ENCODE measurements at places on chromosomes 3 and 15. TPM values are rescaled to one million over a fixed set of nuclear protein-coding genes. Genes with fewer than 3 reads are reported as not detected.

- DNase-seq, result no peak
Observed at GRCh38 chr3:197444793-197445379, 110.9 kb downstream of the BDH1 start.

The SAMD7 gene
- not detected for polyA plus RNA-seq

The ALS2CL gene
- 1.0 TPM for polyA plus RNA-seq

DNA sequence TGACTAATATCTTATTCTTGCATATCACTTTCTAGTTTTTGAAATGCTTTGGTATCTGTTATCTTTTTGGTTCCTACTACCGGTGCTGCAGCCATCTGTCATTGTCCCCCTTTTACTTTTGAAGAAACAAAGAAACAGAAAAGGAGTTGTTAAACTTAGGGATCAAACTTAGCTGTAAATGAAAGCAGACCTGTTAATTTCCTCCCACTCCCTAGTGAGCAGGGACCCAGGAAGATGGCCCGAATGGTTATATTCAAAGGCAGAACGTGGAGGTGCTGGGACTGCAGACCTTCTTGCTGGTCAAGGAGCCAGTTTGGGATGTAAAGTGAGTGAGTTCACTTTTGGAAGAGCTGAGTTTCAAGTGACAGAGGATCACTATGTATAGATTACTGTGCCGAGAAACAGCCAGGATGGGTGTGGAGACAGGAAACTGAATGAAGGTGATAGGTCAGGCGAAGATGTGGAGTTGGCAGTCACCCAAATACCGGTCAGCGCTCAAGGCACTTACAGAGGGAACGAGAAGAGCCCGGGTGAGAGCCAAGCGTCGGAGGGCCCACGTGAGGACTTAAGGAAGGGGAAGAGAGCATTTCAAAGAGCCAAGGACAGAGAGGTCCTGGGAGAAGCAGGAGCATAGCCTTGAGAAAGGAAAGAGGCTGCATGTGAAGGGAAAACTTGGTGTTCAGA is 20.1 kb downstream of the KBTBD8 start:
- DNase-seq, result no peak

Data from AG04450 (cell line).